ENCODE measurements at places on chromosomes 11 and 22. TPM values are rescaled to one million over a fixed set of nuclear protein-coding genes. Genes with fewer than 3 reads are reported as not detected.

BCL2L13 gene
- 86.5 TPM for total RNA-seq

ACTN3 gene
- not detected for total RNA-seq

MPZL2 gene
- not detected for total RNA-seq

VWCE gene
- total RNA-seq, result 6.2 TPM

DNA sequence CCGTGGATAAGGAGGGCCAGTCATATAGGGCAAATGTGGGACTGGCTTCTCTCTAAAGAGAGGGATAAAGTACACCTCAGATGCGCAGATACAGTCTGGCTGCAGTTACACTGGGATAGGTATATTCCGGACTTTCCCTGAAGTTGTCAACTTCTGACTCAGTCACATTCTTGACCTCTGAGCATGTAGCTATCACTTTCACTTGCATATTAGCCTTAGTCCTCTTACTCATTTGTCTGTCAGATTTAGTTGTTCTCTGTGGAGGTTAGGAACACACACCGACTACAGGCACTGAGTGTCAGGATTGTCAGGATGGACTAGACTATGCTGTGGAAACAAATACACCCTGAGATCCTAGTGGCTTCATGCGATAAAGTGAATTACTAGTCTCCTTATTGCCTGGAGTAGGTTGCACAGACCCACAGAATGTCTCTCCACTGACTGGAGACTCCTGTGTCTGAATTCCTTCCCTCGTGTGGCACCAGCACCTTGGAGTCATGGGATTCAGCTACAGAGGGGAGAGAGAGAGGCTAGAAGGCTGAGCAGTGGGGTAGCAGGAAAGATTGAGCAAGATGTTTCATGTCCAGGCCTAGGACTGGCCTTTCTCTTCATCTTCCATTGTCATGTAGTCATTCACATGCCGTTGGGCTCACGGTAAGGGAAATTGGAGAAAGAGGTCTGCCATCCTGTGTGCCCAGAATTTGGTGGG is 654.3 kb downstream of the NTM start:
- peak overlapping the region; percentile 9 for H3K4me3 ChIP-seq
- H3K27me3 ChIP-seq, result no peaks in the 10 kb centered on the region
- DNase-seq, result peak; percentile 87
- H3K27ac ChIP-seq, result peak overlapping the region; percentile 87

- peaks cover 22% of the 10 kb centered on the region for H3K4me1 ChIP-seq
- H3K4me3 ChIP-seq, result no peak overlapping the region
- no peaks in the 10 kb centered on the region for H3K27me3 ChIP-seq
- no peak overlapping the region for H3K27ac ChIP-seq
- no peak for DNase-seq
- no peaks in the 10 kb centered on the region for H3K36me3 ChIP-seq
Observed at GRCh38 chr22:38255697-38256096, 17.1 kb downstream of the TMEM184B start.

DNA sequence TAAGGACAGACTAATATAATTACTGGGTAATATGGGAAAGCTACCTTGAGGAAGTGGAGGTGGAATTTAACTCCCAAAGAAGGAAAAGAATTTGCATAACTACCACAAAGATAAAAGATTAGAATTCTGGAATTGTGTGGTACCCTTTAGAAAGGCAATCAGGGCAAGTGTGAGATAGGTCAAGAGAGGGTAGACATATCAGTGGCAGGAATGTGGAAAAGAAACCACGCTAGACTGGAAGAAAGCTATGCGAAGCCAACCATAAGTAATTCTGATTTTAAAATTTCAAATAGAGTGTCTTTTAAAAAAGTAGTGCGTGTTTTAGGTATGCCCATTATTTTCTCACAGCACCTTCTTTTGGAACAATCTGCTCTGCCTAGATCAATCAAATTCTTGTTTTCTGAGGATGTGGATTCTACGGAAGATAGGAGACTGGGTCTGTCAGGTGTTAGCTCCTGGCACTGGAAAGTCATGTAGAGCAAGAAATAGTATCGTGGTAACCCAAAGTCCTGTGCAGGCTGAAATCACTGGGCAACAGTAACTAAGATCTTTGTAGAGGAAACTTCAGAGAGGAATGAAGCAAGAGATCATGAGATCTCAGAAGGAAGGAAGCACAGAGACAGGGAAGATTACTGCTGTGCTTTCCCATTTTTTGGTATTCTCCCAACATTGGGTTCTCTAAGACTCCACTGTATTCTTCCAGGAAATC is 111.3 kb upstream of the MTMR2 start:
- no peaks in the 10 kb centered on the region for H3K36me3 ChIP-seq
- H3K4me1 ChIP-seq, result peaks cover 15% of the 10 kb centered on the region
- H3K4me3 ChIP-seq, result no peak overlapping the region
- H3K27ac ChIP-seq, result peak overlapping the region; percentile 33
- H3K27me3 ChIP-seq, result no peaks in the 10 kb centered on the region

DNA sequence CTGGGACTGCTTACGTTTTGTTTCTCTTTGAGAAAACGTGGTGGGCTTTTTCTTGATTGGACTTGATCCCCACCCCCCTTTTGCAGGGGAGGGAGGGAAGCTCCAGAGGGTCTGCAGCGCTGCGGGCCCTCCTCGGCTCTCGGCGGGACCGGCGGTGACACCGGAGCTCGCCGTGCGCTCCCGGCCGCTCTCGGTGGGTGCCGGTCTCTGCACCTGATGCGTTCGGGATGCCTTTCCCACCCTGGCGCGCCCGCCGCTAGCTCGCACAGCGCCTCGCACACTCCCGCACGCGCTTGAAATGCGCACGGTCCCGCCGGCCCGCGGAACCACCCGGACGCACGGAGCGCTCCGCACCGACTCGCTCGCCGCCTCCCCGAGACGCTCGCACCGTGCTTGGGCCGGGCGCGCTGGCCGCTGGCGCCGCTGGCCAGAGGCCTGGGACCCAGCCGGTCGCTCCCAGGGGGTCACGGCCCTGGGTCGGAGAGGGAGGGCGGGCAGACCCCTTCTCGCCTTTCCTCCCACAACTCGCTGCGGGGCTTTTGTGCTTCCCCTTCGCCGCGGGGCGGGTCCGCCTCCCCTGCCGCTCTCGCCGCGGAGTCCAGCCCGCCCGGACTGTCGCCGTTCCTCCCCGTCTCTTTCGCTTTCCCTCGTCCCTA is 1.0 kb downstream of the ZBTB16 start:
- H3K27ac ChIP-seq, result no peak overlapping the region
- peaks cover 57% of the 10 kb centered on the region for H3K27me3 ChIP-seq
- peak overlapping the region; percentile 72 for H3K4me3 ChIP-seq
- peaks cover 8% of the 10 kb centered on the region for H3K4me1 ChIP-seq
- peak; percentile 48 for DNase-seq
- no peaks in the 10 kb centered on the region for H3K36me3 ChIP-seq

DNA sequence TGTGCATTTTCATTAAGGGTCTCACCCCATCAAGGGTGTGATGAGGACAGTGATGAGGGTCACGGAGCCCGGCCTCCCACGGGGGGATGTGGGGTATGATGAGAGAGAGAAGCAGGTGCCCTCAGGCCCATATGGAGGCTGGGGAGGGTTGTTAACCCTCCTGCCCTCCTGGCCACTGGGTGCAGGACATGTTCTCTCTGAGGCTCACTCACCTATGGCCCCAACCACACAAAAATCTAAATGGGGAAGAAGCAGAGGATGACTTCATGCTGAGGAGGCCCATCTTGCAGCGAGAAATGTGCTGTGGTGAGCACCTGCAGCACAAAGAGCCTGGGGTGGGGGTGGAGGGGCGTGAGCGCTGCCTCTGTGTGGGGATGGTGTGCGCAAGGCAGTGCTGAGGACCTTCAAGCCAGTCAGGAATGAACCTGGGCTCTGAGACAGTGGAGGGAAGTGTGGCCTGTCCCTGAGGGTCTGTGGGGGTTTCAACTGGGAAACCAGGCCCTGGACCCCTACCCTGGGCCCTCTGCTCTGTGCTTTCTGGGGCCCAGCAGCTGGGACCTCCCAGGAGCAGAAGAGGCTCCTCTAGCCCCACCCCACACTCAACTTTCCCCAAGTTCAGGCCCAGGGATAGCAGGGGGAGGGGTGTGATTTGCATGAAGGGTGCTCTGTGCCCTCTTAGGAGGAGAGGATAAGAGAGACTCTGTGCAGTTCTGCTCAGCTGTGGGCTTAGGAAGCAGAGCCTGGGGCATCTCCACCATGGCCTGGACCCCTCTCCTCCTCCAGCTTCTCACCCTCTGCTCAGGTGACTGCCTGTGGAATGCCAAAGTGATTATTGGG is 43.0 kb upstream of the TOP3B start:
- H3K4me3 ChIP-seq, result no peak overlapping the region
- H3K27ac ChIP-seq, result no peak overlapping the region
- no peaks in the 10 kb centered on the region for H3K27me3 ChIP-seq
- DNase-seq, result no peak

- H3K4me1 ChIP-seq, result no peaks in the 10 kb centered on the region
- DNase-seq, result peak; percentile 34
- H3K36me3 ChIP-seq, result peaks cover 54% of the 10 kb centered on the region
- no peaks in the 10 kb centered on the region for H3K27me3 ChIP-seq
- no peak overlapping the region for H3K4me3 ChIP-seq
Observed at GRCh38 chr11:62146476-62147200, 22.8 kb downstream of the INCENP start.

- H3K4me1 ChIP-seq, result no peaks in the 10 kb centered on the region
- no peak for DNase-seq
- H3K27me3 ChIP-seq, result no peaks in the 10 kb centered on the region
- H3K27ac ChIP-seq, result no peak overlapping the region
Observed at GRCh38 chr22:27651486-27651885, 150.1 kb downstream of the MN1 start.

DNA sequence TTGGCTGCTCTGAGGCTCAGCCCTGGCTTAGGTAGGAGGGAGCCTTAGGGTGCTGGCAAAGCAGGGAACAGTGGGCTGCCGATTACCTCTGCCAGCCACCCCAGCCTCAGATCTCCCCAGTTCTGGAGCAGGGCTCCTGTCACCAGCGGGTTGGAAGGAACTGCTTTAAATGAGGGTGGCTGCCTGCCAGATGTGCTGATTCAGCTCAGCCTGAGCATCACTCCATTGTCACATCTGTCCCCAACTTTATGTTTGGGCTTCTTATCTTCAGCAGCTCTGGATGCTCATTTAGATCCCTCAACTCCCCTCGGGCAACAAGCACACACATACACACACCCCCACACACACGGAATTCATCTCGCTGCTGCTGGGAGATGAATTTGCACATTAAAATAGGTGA is 16.9 kb upstream of the ANKK1 start:
- H3K4me3 ChIP-seq, result no peak overlapping the region
- no peak for DNase-seq
- no peak overlapping the region for H3K27ac ChIP-seq

- H3K36me3 ChIP-seq, result no peaks in the 10 kb centered on the region
- no peak overlapping the region for H3K27ac ChIP-seq
- peak; percentile 19 for DNase-seq
- H3K4me3 ChIP-seq, result no peak overlapping the region
- H3K4me1 ChIP-seq, result peaks cover 2% of the 10 kb centered on the region
Observed at GRCh38 chr11:74185695-74186094, 14.6 kb downstream of the PPME1 start.

- H3K4me1 ChIP-seq, result no peaks in the 10 kb centered on the region
- H3K27ac ChIP-seq, result no peak overlapping the region
- H3K4me3 ChIP-seq, result no peak overlapping the region
- DNase-seq, result no peak
Observed at GRCh38 chr11:97157221-97157740, 767.5 kb downstream of the JRKL start.

DNA sequence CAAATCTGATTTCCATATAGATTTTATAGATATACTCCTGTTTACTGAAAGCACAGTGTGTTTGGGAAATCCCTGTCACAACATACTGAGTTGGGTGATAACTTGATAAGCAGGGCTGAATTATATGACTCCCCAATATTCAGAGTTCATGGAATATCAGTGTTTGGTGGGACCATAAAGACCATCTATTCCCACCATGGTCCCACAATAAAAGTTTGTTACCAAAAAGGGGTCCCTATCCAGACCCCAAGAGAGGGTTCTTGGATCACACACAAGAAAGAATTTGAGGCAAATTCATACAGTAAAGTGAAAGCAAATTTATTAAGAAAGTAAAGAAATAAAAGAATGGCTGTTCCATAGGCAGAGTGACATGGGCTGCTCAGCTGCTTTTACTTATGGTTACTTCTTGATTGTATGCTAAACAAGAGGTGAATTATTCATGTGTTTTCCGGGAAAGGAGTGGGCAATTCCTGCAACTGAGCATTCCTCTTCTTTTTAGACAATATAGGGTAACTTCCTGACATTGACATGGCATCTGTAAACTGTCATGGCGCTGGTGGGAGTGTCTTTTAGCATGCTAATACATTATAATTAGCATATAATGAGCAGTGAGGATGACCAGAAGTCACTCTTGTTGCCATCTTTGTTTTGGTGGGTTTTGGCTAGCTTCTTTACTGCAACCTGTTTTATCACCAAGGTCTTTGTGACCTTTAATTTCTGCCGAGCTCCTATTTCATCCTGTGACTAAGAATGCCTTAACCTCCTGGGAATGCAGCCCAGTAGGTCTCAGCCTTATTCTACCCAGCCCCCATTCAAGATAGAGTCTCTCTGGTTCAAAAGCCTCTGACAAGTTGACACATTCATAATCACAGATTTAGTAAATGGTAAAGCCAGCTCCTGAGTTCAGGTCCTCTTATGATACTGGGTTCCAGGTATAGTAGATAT is 240.6 kb upstream of the PDGFD start:
- no peak overlapping the region for H3K27ac ChIP-seq
- H3K4me1 ChIP-seq, result no peaks in the 10 kb centered on the region
- no peak for DNase-seq
- H3K36me3 ChIP-seq, result no peaks in the 10 kb centered on the region
- H3K27me3 ChIP-seq, result no peaks in the 10 kb centered on the region

- peak; percentile 65 for DNase-seq
- peaks cover 5% of the 10 kb centered on the region for H3K27me3 ChIP-seq
- no peak overlapping the region for H3K4me3 ChIP-seq
- H3K36me3 ChIP-seq, result no peaks in the 10 kb centered on the region
- no peak overlapping the region for H3K27ac ChIP-seq
Observed at GRCh38 chr11:1156506-1157340, 1.0 kb upstream of the MUC5AC start.

GRCh38 chr11:89536926-89537325 is 45.8 kb upstream of the NOX4 start:
- no peak overlapping the region for H3K27ac ChIP-seq
- H3K4me1 ChIP-seq, result no peaks in the 10 kb centered on the region
- DNase-seq, result peak; percentile 10
- no peaks in the 10 kb centered on the region for H3K36me3 ChIP-seq
- no peaks in the 10 kb centered on the region for H3K27me3 ChIP-seq

GRCh38 chr11:106670069-106670468 is 348.2 kb downstream of the GUCY1A2 start:
- H3K4me3 ChIP-seq, result no peak overlapping the region
- DNase-seq, result peak; percentile 15
- H3K36me3 ChIP-seq, result no peaks in the 10 kb centered on the region
- H3K27ac ChIP-seq, result no peak overlapping the region

GRCh38 chr22:49957826-49958365 is 2.7 kb upstream of the PIM3 start:
- DNase-seq, result no peak
- H3K36me3 ChIP-seq, result peaks cover 3% of the 10 kb centered on the region
- H3K27ac ChIP-seq, result no peak overlapping the region

All from osteoblast (primary cell).